ENCODE measurements at places on chromosomes 16 and 17. TPM values are rescaled to one million over a fixed set of nuclear protein-coding genes. Genes with fewer than 3 reads are reported as not detected.

- no peak for DNase-seq
Measured at GRCh38 chr16:53266156-53266555, 168.1 kb upstream of the RBL2 start.

DNA sequence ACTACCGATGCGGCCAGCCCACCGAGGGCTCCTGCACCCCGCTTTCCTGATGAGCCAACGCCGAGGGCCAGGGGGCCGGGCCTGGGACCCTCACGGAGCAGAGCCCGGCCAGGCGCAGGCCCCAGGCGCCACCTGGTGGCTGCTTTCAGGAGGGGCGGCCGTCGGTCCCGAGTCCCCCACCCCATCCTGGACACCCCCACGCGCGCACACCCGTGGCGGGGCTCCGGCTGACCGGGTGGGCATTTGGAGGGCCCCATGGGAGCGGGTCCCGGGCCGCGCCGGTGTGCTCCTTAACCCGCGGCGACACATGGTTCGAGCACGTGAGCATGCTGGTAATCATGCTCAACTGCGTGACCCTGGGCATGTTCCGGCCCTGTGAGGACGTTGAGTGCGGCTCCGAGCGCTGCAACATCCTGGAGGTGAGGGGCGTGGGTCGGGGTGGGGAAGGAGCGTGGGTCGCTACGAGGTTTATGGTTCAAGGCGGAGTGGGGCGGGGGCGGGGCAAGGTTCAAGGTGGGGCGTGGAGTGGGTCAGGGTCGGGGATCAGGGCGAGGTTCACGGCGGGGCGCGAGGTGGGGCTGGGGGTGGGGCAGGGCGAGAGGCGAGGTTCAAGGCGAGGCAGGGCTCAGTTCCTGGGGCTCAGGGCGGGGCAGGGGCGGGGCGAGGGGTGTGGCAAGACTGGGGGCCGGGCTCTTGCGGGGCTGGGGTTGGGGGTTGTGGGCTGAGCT is 30.2 kb downstream of the TPSG1 start:
- no peak for DNase-seq

GRCh38 chr17:48592057-48592514 is 1.5 kb downstream of the HOXB5 start:
- DNase-seq = no peak

GRCh38 chr17:7888184-7888920 is at the start of gene CHD3:
TSS of gene CHD3 (plus strand) at chr17:7888789. CDS start at chr17:7889001, 212 bp downstream.
- no peak for DNase-seq

The HASPIN gene
- total RNA-seq = 5.2 TPM

GRCh38 chr16:83727018-83727417 is 80.8 kb upstream of the HSBP1 start:
- DNase-seq = no peak

The HOXB13 gene
- not detected for total RNA-seq

- no peak for DNase-seq
Measured at GRCh38 chr17:21286066-21286770, 1.7 kb downstream of the MAP2K3 start.

The SLC4A1 gene
- total RNA-seq = not detected

All from type B pancreatic cell (in vitro differentiated cells).